ENCODE measurements at places on chromosomes 16 and 17. TPM values are rescaled to one million over a fixed set of nuclear protein-coding genes. Genes with fewer than 3 reads are reported as not detected.

The DPEP1 gene
- 0.32 TPM for total RNA-seq

The NT5M gene
- total RNA-seq: 1.4 TPM

The PPM1E gene
- 0.06 TPM for total RNA-seq

The CPNE2 gene
- total RNA-seq: 82.9 TPM

The ABCC3 gene
- 2.2 TPM for total RNA-seq

The GDPD1 gene
- total RNA-seq: 3.1 TPM

The SOX15 gene
- 0.06 TPM for total RNA-seq

The RGS11 gene
- 0.81 TPM for total RNA-seq

The ARHGAP23 gene
- 86.3 TPM for total RNA-seq

The SYT17 gene
- 1.5 TPM for total RNA-seq

The ABR gene
- 34.2 TPM for total RNA-seq

The LRRC37A gene
- 0.81 TPM for total RNA-seq

The SLC47A1 gene
- total RNA-seq: 1.4 TPM

The KCNG4 gene
- total RNA-seq: not detected

The TMEM97 gene
- total RNA-seq: 22.5 TPM

The HEATR9 gene
- not detected for total RNA-seq

The CSF3 gene
- 0.19 TPM for total RNA-seq

The SPN gene
- not detected for total RNA-seq

The TERB1 gene
- total RNA-seq: 0.06 TPM

The RIPOR1 gene
- total RNA-seq: 45.2 TPM

The SLC16A13 gene
- total RNA-seq: 1.5 TPM

The SLC5A2 gene
- total RNA-seq: not detected

The SECTM1 gene
- 2.2 TPM for total RNA-seq

The XYLT1 gene
- 1.2 TPM for total RNA-seq

The SHISA9 gene
- total RNA-seq: 0.57 TPM

The LDAF1 gene
- total RNA-seq: 40.0 TPM

The KRTAP3-1 gene
- not detected for total RNA-seq

The ALOX15 gene
- not detected for total RNA-seq

The IL34 gene
- 14.3 TPM for total RNA-seq

The TCAP gene
- total RNA-seq: 0.49 TPM

The ZNF689 gene
- 4.0 TPM for total RNA-seq

The RASL10B gene
- 0.57 TPM for total RNA-seq

The IL21R gene
- not detected for total RNA-seq

The MT1M gene
- total RNA-seq: 4.2 TPM

The C1QTNF8 gene
- not detected for total RNA-seq

The KRT33A gene
- total RNA-seq: not detected

The KRT35 gene
- not detected for total RNA-seq

The ARL5C gene
- total RNA-seq: not detected

The COG1 gene
- 22.9 TPM for total RNA-seq

Measured in bladder microvascular endothelial cell (primary cell).